Left ventricle myocardium inferior (tissue), 1 donor: ENCODE measurements at places on chromosomes 11 and 22. TPM values are rescaled to one million over a fixed set of nuclear protein-coding genes. Genes with fewer than 3 reads are reported as not detected.

The C11orf87 gene
- total RNA-seq = 0.14 TPM

The CYP2D6 gene
- 0.16 TPM for total RNA-seq

GRCh38 chr11:35859301-35859700 lies 84.6 kb upstream of the LDLRAD3 start:
- DNase-seq = no peak
- no peaks in the 10 kb centered on the region for H3K36me3 ChIP-seq
- H3K27ac ChIP-seq = no peak overlapping the region
- no peaks in the 10 kb centered on the region for H3K4me1 ChIP-seq
- no peaks in the 10 kb centered on the region for H3K27me3 ChIP-seq

- no peaks in the 10 kb centered on the region for H3K4me1 ChIP-seq
- no peaks in the 10 kb centered on the region for H3K36me3 ChIP-seq
- no peak overlapping the region for H3K4me3 ChIP-seq
- no peak overlapping the region for H3K27ac ChIP-seq
These were observed 25.0 kb upstream of the SLC5A1 start for GRCh38 chr22:32018056-32018455.

GRCh38 chr22:35115515-35115914 lies 49.6 kb downstream of the ISX start:
- no peak for DNase-seq
- H3K4me3 ChIP-seq = no peak overlapping the region
- H3K4me1 ChIP-seq = no peaks in the 10 kb centered on the region
- no peaks in the 10 kb centered on the region for H3K36me3 ChIP-seq
- H3K27ac ChIP-seq = no peak overlapping the region

DNA sequence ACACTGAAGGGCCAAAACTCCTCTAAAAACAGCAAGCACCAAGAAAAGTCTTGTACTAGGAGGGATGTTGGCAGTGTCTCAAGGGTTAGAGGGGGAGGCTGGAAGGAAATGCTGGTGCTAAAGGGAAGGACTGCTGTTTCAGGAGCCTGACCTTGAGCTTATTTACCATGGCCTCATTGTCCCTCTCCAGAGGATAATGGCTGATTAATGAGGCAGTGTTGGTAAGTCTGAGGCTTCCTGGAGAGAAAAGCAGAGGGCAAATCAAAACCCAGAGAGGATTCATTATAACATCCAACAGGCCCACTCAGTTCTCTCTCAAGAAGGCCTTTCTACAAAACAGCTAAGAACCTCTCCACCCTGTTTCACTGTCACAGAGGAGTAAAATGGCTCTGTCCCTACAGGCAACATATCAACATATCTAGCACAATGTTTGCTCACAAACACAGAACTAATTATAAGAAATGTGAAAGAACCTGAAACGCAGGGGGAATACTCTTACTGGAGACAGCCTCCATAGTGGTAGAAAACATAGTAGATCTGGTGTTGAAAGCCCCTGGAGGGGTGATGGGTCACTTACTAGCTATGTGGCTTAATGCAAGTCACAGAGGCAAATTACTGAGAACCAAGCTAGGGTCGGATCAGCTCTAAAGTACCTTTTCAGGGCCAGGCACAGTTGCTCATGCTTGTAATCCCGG lies 31.4 kb downstream of the NUMA1 start:
- H3K4me3 ChIP-seq = no peak overlapping the region
- H3K27ac ChIP-seq = peak overlapping the region; percentile 49
- H3K4me1 ChIP-seq = peaks cover 12% of the 10 kb centered on the region
- peaks cover 4% of the 10 kb centered on the region for H3K36me3 ChIP-seq
- DNase-seq = no peak
